ENCODE measurements at places on chromosomes 2 and 18.

DNA sequence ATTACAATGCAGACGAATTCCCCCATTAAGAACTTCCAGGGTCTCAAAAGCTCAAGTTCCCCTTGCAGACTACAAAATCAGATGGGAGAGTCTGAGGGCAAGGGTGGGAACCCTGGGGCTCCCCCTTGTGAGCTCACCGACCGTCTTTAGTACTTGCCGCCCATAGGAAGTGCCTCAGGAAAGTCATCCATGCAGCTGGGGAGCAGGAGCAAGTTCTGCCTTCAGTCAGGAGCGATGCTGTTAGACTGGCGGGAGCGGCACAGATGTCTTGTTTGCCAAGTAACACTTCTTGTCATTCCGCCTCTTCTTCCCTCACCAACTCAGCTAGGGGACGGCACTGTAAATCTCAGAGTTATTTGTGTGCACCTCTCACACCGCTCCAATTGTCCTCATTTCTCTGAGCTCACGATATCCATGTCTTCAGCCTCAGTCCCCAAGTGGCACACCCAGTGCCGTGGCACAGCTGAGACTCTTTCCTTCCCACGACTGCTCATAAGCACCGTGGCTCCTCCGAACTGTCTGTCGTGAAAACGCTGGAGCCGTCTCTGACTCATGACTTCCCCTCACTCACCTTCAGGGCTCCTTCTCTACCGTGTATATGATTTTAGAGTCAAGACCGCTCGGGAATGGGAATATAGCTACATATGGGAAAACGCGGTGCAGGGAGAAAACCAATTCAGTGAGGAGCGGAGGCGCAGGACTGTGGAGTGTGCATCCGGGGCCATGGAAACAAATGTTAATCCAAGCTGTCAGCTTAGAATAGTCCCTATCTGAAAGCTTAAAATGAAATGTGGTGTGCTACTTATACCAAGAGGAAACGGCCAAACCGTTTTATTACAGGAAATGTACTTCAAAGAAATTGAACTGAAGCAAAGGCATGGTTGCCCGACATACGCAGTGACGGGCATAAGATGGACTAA is 34.0 kb downstream of the UXS1 start:
- DNase-seq: peak; percentile 72

- DNase-seq: no peak
These were observed 661 bp upstream of the MGAT5 start for GRCh38 chr2:134253117-134253704.

GRCh38 chr2:163612332-163612731 is 123.5 kb downstream of the FIGN start:
- no peak for DNase-seq

- DNase-seq: no peak
These were observed 162.2 kb downstream of the BAZ2B start for GRCh38 chr2:159454185-159454584.

- DNase-seq: no peak
These were observed 49.4 kb upstream of the KLHL14 start for GRCh38 chr18:32822197-32822596.

GRCh38 chr2:144351687-144352086 is 168.2 kb downstream of the ZEB2 start:
- no peak for DNase-seq

DNA sequence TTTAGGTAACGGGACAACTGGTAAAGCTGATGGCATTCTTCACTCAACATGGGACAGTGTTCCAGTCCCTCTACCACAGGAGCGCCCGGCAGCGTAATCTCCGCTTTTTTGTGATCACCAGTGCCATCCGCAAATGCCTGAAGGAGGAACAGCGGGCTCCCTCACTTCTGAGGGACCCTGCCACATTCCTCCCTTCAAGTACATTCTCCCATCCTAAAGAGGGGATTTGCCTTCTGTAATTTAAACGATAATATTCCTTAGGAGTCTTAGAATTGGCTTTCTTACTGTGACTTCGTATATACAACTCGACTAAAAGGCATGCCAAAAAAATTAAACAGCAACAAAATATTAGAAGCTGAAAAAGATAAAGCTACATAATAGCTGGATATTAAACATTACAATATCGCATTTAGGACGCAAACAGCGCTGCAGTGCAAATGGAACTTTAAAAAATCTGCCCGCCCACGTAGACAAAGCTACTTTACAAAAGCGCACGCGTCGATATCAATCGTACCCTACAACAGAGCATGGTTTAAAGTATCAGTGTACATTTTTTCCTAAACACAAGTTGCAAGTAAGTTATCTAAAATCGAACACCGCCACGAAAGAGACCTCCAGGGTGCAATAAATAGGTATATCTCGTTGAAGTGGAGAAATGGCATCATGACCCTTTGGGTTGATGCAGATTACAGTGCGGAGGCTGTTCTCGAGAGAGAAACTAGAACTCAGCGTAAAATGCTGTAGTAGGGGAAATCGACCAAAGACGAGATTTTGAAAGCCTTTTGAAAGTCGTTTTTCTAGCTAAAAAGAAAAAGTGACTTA is 2.3 kb upstream of the VSNL1 start:
- no peak for DNase-seq
